ENCODE measurements at places on chromosomes 7 and 10.

- no peak for DNase-seq
Observed at GRCh38 chr7:114718861-114719260, 203.0 kb upstream of the MDFIC start.

GRCh38 chr10:82228701-82229100 lies 353.7 kb downstream of the NRG3 start:
- no peak for DNase-seq

DNA sequence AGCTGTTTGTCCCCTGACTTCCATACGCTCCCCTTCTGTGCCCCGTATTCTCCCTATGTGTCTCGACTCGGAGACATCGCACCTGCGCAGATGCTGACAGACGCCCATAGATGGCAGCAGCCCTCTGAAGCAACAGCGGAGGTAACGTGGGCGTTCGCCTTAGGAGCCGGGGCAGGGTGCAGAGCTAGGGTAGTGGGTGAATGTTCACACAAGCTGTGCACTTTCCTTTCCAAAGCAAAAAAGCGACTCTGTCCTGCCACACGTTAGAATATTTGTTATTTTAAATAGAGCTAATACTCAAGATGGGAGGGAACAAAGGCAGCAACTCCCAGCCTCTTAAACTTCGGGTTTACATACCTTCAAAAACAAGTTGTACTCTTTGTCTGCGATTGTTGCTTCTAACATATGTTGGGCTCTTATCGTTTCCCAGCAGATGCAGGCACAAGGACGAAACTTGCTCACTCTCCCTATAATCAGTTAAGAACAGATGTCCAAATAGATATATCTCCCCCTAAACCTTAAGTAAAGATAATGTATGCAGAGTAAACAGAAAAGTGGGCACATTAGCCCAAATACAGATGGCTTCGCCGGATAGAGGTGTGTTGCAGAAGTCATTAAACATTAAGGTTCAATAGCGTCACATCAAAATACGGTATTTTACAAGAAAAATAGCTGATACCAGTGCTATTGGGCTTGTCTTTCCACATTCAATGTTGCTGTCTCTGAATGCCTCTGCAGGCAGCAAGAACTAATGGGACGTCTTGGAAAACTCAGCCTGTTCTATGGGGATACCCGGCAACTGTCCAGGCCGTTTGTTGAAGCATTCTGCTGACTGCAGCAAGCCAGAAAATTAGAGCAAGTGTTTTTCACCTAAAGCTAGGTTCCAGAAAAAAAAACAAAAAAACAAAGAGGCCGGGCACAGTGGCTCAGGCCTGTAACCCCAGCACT lies 340.3 kb upstream of the PRKCQ start:
- DNase-seq: no peak

GRCh38 chr7:139916717-139917395 lies 87.8 kb downstream of the TBXAS1 start:
- DNase-seq: no peak

DNA sequence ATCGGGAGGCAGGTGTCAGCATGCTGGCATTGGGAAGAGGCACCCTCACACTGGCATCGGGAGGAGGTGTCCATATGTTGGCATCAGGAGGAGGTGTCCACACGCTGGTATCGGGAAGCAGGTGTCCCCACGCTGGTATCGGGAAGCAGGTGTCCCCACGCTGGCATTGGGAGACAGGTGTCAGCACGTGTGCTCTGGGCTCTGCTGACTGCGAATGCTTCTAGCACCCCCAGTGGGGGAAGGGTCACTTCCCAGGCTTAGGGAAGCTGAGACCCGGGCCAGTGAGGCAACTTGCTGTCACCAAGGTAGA lies 92.5 kb upstream of the IKZF1 start:
- no peak for DNase-seq

- no peak for DNase-seq
Observed at GRCh38 chr7:151091431-151091830, 5.2 kb downstream of the AGAP3 start.

DNA sequence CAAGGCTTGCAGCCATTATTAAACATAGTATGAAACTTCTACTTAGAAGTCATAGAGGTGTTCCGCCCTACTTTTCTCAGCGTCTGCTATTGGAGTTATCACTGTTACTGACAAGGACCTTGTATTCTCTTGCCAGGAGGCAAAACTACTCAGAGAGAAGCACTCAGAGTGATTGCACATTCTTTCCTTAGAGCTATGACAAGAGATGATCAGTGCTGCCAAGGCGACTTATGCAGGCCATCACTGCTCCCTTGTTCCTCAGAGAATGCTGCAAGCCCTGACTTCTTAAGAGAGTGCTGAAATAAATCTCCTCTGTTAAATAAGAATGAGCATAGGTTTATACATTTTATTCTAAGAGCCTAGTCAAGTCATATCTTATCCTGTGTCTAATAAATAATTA lies 534.6 kb upstream of the PHF14 start:
- DNase-seq: no peak

DNA sequence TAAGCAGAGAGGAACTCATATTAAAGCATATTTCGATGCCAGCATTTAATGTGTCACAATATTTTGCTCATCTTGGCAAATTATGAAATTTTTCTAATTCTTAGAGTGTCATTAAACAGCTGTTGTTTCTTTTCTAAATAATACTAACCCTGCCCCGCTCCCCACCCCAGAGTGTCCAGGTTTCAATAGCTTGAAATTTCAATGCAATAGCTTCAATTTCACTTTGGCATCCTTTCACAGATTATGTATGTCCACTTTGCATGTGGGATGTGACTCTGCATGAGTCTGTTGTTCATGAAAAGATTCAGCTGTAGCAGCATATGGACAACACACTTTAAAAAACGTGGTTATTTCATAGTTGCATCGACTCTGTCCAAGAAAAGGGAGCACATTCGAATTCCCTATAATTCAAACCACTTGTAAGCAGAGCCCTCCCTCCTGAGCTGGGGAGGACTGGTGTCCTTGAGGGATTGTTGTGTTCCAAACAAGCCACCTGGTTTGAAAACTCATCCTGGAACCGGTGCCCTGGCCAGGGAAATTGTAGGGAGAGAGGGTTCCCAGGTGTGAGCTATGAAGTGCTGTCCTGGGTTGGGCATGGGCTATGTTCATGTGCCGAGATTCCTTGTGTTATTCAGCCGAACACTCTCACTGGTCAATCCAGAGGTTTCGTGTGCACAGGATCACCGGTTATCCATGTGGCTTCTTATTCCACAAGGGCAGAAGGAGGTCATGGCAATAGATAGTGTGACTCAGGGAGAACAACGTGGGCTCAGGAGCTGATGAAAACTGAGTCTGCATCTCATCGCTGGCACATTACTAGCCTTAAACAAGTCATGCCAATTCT lies 64.6 kb upstream of the CREB5 start:
- no peak for DNase-seq

- no peak for DNase-seq
Observed at GRCh38 chr7:38973760-38974159, 3.9 kb upstream of the POU6F2 start.

GRCh38 chr7:144738708-144739314 lies 97.0 kb downstream of the TPK1 start:
- DNase-seq: no peak

DNA sequence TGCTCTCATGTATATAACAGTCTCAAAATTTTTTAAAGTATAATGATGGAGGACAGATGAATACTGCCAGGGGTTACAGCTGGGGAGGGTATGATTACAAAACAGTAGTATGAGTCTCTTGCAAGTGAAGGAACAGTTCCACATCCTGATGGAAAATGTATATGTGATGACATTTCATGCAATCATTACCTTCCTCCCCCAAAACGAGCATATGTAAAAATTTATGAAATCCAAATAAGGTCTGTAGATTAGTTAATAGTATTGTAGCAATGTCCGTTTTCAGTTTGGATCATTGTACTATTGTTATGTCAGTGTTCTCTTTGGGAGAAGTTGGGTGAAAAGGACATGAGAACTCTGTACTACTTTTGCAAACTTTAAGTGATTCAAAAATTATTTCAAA lies 38.0 kb downstream of the DRGX start:
- no peak for DNase-seq

GRCh38 chr7:146366938-146367337 lies 250.3 kb downstream of the CNTNAP2 start:
- DNase-seq: no peak

DNA sequence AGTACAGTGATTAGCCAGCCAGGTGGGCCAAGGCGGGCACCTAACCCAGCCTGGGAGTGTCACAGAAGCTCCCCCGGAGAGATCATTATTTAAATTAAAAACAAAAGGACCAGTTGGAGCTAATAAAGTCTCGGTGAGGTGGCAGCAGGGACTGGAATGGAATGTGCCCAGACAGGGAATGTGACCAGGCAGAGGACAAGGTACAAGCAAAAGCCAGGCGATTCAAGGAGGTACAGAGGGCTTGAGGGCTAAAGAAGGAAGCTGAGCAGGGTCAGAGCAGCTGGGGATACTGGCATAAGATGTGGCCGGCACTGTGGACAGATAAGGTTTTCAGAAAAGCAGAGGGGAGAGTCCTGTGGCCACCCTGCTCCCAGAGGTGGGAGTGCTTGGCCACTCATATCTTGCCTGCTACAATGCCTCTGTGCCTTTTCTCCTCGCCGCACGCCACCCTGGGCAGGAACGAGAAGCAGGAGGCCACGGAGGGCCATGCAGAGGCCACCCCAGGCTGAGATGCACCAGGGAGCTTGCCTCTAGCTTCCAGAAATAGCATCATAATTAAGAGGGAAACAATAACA lies 13.2 kb downstream of the TMEM273 start:
- DNase-seq: no peak

DNA sequence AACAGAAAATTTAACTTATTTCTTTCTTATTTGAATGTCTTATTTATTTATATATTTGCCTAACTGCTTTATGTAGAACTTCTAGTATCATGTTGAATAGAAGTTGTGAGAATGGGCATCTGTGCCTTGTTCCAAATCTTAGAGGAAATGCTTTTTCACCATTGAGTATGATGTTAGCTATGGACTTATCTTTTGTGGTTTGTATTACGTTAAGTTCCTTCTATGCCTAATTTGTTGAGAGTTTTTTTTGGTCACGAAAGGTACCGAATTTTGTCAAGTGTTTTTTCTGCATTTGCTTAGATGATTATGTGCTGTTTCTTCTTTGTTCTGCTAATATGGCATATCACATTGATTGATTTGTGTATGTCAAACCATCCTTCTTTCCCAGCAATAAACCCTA lies 161.0 kb upstream of the TRIM24 start:
- no peak for DNase-seq

DNA sequence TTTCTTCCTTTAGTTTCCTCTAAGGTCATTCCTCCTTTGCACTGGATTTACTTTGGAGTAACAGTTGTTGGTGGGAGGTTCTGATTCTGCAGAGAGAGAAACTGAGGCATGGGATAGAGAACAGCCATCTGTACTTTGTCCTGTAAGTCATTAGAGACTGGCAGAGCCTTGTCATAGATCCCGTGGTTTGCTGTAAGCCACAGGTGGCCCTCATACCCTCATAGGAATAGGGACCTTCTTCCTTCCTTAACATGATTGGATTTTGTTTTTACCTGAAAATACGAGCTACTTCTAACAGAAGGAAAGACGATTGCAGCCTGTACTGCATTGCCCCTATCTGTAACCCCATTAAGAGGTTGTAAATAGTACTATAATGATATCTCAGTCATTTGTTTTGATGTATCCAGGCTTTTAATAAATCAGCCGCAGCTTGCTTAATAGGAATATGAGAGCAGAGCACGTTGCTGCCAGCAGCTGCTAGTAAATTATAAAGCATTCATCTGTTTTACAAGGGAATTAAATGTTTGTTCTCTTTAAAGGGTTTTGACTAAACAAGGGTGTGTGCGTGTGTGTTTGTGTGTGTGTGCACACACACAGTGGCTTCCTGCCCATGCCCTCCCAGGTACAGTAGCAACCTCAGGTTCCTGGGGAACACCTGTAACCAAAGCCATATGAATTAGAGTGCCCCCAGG lies 249.8 kb downstream of the AUTS2 start:
- no peak for DNase-seq

DNA sequence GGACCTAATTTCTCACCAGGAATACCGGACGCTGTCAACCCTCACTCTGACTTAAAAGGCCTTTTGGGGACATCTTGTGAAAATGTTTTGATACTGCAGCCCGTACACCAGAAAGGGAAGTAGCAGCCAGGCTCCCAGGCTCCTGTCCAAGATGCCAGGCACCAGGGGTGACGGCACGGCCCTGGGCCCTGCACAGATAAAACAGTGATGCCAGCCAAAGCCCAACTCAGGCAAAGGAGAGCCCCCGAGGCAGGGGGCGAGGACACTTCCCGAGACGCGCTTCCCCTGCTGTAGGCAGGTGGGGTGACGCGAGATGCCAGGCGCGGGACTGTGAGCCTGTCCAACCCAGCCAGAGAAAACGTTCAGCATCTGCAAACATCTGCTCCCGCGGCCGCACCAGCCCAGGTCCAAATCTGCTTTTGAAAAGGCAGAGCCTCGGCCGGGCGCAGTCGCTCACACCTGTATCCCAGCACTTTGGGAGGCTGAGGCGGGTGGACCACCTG lies 15.7 kb downstream of the ZFAND2A start:
- DNase-seq: no peak

- DNase-seq: no peak
Observed at GRCh38 chr10:34547291-34547690, 267.8 kb downstream of the PARD3 start.

DNA sequence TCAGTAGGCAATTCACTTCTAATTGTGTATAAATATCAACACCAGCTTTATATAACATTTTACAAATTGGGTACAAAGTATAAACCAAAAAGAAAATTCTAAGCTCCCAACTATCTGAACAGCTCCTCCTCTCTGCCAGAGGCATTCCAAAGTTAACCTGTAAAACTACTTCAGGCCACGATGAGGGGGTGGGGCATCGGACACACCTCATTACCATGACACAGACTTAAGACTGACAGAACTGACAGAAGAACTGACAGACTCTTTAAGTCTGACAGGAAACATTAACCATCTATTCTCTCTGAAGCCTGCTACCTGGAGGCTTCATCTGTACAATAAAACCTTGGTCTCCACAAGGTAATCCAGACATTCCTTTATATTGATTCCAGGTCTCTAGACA lies 12.3 kb downstream of the ESYT2 start:
- no peak for DNase-seq

DNA sequence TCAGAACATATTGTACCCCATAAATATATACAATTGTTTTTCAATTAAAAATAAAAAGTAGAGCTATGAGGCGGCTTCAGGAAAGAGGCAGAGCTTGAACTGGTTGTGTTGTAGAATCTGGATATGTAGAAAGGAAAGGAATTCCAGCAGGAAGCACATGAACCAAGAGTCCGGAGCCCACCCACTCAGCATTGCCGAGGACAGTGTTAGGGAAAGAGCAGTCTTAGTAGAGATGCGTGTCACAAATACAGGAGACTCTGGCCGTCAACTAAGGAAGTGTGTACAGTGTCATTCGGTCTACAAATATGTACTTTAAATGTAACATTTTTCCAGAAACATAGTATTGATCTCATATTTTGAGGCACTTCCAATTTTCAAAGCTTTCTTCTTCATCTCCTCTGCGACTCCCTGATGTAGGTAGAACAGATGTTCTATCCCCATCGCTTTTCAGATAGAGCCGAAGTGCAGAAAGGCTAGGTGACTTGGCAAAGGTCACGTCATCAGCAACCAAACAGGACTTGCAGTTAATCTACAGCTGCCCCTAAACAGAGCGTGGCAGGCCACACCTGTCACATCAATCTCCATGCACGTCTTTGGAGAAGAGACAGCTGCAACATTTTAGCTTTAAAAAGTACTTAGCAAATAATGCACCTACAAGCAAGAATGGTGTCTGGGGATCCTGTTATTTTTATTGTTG lies 25.3 kb upstream of the GJD4 start:
- no peak for DNase-seq

All from SIG-M5 (cell line).